Stimulated activated CD8-positive, alpha-beta memory T cell treated with anti-CD3 and anti-CD28 coated beads, Interleukin-15, amount 100 ng/mL, for 1 hour (primary cell): ENCODE measurements at places on chromosomes 6 and 20.

- DNase-seq: no peak
These were observed 121.2 kb downstream of the INSM1 start for GRCh38 chr20:20489054-20489453.

DNA sequence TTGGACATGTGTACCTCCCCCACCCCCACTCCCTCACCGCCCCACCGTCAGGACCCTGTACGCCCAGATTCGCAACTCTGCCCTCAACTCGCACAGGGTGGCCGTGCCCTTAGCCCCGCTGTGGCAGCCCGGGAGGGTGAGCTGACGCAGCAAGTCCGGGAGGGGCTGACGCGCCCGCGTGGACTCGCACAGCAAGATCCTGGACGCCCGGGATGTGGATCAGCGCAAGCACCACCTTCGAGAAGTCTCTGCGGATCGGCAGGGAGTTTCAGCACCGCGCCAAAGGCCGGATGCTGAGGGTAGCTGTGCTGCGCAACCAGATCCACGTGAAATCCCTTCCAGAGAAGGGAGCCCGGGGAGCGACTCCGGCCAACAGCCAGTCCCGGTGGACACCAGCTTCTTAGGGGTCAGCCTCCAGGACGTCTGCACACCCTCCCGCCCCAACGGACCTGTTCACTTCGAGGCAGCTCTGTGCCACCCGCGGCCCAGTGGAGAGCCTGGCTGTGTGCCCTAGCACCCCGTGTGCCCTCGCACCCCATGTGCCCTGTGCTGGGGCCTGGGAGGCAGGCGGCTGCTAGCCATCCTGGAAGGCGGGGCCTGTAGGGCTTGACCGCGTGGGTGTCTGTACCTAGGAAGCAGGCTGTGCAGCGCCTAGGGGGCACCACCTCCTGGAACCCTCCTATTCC is 6.7 kb upstream of the GJA10 start:
- DNase-seq: no peak

GRCh38 chr6:43250992-43251373 is 7.7 kb downstream of the TTBK1 start:
- DNase-seq: no peak

DNA sequence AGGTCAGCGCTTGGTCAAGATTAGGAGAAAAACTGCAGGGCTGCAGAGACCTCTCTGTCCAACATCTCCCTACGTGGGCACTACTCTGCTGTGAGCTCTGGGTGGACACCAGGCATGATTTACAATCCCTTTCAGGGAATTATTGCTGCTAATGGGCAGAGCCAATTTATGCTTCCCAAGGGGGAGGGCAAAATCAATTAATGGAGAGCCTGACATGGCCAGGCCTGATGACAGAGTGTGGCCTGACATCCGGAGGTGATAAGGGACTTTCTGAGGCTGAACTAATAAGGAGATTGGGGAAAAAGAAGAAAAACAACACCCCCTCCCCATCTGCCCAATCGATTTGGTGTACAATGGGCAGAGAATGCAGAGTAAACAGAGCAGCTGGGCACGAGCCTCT is 5.0 kb upstream of the KCNK16 start:
- no peak for DNase-seq

GRCh38 chr6:166830185-166830890 is 126.0 kb downstream of the RNASET2 start:
- DNase-seq: no peak

- no peak for DNase-seq
These were observed 80.5 kb downstream of the FILIP1 start for GRCh38 chr6:75412969-75413662.

GRCh38 chr6:134422426-134423231 is 104.7 kb upstream of the SGK1 start:
- DNase-seq: no peak

- DNase-seq: no peak
These were observed 25.1 kb upstream of the GSTA4 start for GRCh38 chr6:53020005-53020744.

GRCh38 chr20:35739294-35740163 is 2.5 kb downstream of the RBM39 start:
- DNase-seq: no peak

GRCh38 chr6:156689656-156690055 is 87.5 kb upstream of the ARID1B start:
- no peak for DNase-seq

DNA sequence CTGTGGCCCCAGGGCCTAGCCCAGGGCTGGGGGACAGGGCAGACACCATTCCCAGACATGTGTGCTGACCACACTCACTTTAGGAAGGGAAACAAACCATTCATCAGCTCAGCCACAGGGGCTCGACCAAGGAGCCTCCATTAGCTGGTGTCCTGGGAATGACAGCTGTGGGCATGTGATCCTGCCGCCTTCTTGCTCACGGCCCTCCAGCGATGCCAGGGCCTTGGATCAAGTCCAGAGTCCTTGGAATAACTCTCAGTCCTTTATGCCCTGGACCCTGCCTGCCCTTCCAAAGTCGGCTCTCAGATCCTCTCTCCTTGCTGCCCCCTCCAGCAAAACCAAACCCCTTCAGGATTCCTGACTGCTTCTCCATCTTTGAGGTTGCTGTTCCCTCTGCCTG is 165.0 kb upstream of the RNF24 start:
- no peak for DNase-seq

DNA sequence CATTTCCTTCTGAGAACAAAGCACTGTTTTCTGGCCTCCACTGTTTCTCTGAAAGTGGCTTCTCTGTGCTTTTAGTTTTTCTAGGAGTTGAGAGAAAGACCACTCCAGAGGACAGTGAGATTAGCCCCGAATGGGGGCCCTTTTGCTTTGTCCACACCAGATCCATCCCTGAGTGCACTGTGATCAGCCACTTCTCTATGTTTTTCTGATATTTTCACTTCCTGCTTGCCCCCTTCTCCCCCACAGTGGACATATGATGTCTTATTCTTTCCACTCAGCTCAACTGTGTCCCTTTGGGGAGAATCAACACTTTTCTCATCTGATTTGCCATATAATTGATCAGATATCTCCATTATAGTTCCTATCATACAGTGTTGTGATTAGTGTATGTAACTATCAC is 35.6 kb upstream of the HIVEP1 start:
- no peak for DNase-seq

DNA sequence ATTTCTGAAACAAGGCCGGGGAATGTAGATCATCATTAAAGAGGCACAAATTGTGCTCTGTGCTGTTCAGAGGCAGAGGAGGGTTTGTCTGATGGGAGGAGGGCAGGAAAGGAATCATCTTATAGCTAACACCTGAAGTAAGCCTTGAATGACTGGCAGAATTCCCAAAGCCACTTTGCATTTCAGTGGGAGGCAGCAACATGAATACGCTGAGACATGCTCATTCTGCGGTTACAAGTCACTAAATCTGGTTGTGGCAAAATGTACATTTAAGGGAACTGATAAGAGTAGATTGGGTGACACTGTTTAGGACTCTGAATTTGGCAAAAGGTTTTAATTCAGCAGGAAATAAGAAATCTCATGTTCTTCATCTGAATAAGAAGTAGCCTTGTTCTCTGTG is 4.4 kb upstream of the COL19A1 start:
- DNase-seq: no peak

DNA sequence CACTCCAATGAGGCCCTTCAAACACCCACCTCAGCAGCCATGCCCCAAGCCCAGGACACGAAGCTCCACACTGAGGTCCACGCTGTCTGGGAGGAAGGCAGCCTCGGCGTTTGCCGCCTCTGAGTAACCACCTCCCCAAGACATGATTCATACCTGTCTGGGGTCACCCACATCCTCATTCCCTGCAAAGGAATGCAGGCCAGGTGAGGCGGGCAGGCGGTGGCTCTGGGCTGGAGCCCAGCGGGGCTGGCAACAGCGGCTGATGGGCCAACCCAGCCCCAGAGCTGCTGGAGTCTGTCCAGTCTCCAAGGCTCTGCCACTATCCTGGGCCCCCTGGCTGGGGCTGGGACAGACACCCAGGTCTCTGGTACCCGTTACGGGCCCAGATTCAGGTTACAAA is 14.8 kb downstream of the PMEPA1 start:
- no peak for DNase-seq

DNA sequence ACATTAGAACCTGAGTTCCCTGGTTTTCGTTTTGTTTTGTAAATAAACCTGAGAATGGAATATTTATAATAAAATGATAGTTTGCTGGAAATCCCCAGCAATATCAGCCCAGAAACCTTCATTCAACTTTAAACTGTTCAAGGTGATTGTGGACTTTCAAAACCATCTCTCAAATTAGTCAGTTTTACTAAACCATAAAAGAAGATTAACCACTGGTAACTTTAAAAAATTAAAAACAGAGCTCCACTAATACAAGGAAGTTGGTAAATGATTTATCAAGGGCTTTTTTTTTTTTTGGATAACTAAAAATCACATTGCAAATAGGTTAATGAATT is 10.0 kb downstream of the MBOAT1 start:
- no peak for DNase-seq

DNA sequence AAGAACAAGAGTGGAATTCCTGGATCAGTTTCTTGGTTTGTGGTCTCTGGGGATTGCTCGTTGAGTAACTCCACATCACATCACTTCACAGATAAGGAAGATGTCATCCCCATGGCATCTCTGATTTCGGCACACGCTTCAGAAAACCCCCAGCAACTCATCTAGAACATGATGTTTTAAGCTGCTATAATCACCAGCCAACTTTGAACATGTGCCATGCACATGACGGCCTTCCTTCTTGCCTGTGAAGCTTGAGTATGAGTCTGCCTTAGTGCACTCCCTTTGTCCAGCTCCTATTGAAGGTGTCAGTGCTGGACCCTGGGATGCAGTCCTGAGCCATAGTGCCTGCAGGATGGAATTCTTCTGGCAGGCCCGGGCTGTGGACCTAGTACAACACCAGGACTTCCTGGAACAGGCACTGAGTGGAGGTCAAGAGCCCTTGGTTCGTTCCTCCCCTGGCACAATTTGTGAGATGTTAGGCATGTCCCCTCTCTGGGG is 231.5 kb upstream of the SUPT3H start:
- DNase-seq: no peak

GRCh38 chr6:132234356-132234755 is 166.9 kb downstream of the MOXD1 start:
- no peak for DNase-seq
